Activated gamma-delta T cell treated with Interleukin-2 at 50 U/mL for 16 hours (primary cell): ENCODE measurements at places on chromosomes 1 and 21.

- DNase-seq, result no peak
These were observed 7.9 kb downstream of the CSTB start for GRCh38 chr21:43767984-43768867.

DNA sequence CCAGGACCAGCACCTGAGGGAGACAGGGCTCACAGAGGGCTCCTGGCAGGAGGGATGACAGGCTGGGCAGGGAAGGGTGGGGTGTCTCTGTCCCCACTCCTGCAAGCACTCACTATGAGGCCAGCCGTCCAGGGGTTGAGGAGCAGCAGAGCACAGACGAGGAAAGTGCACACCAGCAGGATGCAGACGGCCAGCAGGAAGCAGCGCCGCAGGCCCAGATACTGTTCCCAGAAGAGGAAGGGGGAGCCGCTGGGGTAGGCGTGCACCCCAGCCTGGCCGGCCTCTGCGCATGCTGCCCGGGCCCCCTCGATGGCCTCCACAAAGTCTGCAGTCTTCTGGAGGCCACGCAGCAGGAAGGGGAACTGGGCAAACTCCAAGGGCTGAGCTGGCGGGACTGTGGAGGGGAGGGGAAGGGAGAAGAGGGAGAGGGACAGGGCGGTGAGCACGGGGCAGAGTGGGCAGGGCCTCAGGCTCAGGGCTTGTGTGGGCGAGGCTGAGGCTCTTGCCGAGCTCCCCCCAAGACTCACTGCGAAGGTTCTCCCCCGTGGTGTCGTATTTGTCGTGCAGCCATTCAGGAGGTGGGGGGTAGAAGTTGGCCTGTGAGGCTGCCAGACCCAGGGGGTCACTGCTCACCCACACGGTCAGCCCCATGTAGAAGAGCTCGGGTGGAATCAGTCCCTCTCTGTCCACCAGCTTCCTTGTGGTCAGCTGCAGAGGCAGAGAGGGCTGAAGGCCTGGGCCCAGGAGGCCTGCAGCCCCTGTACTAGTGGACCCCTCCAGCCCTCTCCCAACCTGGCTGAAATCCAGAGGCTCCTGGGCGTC lies 16.5 kb downstream of the PTCH2 start:
- DNase-seq, result no peak

GRCh38 chr1:41363591-41364320 lies 2.5 kb downstream of the FOXO6 start:
- no peak for DNase-seq

- no peak for DNase-seq
These were observed 74.5 kb downstream of the NID1 start for GRCh38 chr1:235990330-235990795.

- DNase-seq, result peak; percentile 99
These were observed 46.3 kb downstream of the AZIN2 start for GRCh38 chr1:33127001-33127823.

DNA sequence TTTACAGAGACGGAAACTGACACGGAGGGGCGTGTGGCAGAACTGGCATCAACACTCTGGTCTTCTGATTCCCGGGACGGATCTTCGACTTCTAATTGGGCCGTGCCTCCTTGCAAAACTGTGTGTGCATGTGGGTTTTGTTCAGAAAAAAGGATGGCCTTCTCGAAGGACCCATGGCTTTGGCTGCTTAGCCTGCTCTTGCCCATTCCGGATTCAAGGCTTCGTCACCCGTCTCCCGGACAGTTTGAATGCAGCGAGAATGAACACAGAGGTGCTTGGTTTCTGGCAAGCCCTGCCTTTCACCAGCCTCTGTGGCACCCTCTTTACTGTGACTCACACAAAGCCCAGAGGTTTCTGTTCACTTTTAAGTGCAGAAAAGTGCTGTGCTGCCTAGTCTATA lies 120.1 kb downstream of the PRDM2 start:
- DNase-seq, result no peak

- no peak for DNase-seq
These were observed 12.5 kb upstream of the GPR153 start for GRCh38 chr1:6273380-6273891.

- DNase-seq, result no peak
These were observed 159.6 kb upstream of the VAMP3 start for GRCh38 chr1:7611421-7612010.

- no peak for DNase-seq
These were observed 39.7 kb downstream of the TMCC2 start for GRCh38 chr1:205267306-205267902.

DNA sequence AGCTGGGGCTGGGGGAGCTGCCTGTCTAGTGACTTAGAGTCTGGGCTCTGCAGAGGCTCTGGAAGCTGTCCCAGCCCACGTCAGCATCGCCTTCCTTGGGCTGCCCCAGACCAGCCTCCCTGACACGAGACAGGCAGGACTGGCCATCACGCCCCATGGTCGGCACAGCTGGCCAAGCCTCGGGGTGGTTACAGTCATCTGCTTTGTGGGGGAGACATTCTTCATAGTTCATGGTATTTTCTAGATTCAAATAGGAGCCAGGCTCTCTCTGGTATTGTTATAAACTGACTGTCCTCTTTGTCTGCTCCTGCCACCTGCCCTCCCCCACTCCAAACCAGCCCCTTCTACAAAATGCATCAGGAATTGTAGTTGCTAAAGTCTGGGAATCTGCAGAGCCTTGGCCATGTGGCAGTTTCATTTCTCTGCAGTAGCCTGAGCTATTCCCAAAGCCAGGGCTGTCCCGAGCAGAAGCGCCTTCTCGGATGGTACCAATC lies 29.4 kb downstream of the OLFML2B start:
- no peak for DNase-seq

GRCh38 chr1:50521703-50522102 lies 98.5 kb upstream of the DMRTA2 start:
- DNase-seq, result no peak

GRCh38 chr1:225888289-225888897 lies 553 bp downstream of the LEFTY1 start:
- DNase-seq, result no peak

DNA sequence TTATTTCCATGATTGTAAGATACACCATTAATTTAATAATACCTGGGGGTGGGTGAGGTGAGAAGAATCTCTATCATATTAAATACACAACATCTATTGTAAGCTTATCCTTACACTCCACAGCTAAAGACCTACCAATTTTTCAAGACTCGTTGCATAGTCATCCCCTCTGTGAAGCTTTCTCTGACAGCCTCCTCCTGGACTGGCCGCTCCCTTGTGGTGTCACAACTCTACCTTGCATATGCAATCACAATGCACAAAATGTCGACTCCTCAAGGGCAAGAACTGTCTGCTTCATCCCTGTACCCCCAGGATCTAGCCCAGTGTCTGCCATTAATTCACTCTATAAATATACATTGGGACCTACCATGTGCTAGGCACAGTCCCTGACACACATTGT lies 2.4 kb upstream of the PTGFRN start:
- DNase-seq, result no peak

GRCh38 chr1:235866205-235866912 lies at the start of gene LYST:
Gene LYST (minus strand): TSS chr1:235866906. CDS start chr1:235830417, 36,489 bp downstream.
- peak; percentile 39 for DNase-seq

DNA sequence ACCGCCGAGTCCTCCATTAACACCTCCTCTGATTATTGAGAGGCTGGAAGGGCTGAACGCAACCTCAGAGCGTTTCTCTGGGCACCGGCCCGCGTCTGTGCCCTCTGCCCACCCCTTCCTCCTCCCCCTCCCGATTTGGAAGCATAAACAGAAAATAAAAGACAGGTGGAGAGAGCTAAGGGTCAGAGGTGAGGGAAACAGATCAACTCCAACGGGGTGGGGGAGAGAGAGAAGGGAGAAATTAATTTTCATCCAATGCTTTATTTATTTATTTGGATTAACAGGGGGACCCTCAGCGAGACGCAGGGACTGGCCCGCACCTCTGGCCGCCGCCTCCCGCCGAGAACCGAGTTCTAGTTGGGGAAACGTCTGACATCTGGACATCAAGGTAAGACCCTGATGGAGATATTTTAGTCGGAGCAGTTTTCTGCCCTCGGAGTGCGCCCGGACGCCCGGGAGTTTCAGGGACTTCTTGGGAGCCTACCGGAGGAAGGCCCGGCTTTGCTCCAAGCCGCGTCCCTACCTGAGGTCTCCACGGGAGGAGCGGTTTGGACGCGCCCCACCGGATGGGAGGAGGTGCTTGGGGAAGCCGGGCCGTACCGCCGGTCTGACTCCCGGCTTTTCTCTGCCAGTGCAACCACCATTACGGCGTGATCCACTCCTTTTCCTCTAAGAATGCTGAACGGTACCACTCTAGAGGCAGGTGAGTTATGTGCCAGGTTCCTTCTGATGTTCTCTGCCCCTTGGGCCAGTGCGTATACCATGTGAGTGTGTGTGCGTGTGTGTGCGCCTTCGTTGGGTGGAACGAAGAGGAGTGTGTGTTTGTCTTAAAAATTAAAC lies 5.1 kb upstream of the LHX9 start:
- no peak for DNase-seq

DNA sequence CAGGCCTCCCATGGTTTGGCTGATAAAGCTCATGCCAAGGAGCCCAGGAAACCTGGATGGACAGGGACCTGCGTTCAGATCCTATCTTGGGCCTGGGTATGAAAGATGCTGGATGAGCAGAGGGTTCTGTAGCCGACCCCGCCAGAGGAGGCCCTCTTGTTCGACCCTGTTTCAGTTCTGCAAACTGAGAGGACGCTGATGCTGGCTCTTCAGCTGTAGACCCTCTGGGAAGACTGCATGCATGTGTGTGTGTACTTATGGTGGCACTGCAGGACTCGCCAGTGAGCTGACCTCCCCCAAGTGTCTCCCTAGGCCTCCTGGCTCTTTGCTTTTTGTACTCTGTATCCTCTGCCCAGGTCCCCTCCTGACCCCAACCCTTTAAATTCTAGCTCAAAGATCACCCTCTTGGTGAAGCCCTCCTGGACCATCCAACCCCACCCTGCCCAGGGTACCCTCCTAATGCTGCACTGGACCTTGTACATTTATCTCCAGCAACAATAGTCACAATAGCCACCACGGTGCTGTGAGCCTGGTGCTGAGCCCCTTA lies 1.6 kb downstream of the EPS8L3 start:
- no peak for DNase-seq

- no peak for DNase-seq
These were observed 82.4 kb downstream of the CAMK2N1 start for GRCh38 chr1:20403423-20404145.

GRCh38 chr1:53066891-53067738 lies 5.1 kb downstream of the PODN start:
- DNase-seq, result no peak

DNA sequence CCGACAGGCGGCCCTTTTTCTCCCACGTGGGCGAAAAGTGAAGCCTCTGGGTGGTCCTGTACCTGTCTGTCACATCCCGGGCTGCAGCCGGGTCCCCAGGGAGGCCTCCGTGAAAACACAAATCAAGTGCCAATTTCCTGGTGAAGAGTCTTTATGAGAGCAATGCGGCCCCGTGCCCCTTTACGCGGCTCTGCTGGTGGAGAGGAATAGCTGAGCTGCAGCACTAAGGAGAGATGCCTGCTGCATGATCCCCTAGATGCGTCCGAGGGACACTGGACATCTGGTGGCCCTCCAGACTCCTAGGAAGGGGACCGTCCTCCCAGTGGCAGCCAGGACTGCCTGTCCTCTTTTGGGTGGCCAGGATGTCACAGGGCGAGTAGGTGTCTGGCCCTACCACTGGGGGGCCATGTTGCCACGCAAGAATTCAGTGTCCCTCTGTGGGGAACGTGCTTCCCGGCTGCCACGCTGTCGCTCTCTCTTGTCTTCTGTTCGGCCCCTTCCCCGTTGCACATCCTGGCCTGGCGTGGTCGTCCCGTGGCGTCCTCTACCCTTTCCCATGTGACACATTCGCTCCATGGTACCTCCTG lies 38.7 kb downstream of the COL18A1 start:
- DNase-seq, result no peak

- no peak for DNase-seq
These were observed 122.5 kb downstream of the ATG4C start for GRCh38 chr1:62906428-62906886.
